Germinal center (tissue), 1 donor: ENCODE measurements at places on chromosomes 5 and 9.

DNA sequence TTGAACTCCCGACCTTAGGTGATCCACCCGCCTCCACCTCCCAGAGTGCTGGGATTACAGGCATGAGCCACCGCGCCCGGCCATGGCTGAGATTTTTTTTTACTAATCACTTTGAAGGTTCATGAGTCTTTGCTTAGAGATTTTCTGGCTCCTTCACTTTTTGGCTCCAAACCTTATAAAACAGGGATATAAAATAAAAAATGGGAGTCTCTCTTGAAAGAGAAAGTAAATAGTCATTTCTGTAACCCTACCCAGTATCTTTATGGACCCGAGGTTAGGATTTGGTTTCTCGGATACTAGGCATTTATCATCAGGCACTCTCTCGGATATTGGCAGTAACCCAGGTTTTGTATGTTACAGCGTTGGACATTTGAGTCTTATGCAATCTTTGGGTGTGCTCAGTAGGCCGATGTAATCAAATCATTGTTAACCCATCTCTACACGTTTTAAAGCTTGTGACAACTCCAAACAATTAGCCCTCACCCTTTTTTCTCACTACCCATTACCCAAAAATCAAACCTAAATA lies 25.3 kb downstream of the STXBP1 start:
- DNase-seq = no peak

DNA sequence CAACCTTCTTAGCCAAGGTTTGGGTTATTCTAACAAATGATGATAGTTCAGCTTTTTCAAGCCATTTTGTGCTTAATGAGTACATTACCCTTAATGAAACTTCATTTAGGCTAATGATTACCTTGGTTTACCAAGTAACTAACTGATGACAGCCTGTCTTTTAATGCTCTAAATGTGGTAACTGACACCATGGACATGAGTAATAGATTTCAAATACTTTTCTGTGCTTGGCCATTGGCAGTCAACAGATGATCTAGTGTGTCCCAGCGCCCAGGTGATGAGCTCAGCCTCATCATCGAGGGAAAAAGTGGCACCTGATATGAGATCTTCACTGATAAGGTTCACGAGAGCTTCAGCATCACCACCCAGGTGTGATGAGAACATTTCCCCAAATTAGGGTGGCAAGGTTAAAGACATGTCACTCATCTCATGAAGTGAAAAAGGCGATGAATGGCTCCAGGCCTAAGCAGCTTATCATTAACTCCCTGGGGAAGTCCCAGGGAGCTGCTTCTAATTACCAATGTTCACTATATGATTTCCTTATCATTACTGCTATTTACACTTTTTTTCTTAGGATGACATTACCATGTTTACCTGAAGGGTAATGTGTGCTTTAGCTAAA lies 296.0 kb downstream of the SPOCK1 start:
- DNase-seq = no peak

GRCh38 chr9:77417566-77417965 lies 230.6 kb downstream of the GNA14 start:
- no peak for DNase-seq

DNA sequence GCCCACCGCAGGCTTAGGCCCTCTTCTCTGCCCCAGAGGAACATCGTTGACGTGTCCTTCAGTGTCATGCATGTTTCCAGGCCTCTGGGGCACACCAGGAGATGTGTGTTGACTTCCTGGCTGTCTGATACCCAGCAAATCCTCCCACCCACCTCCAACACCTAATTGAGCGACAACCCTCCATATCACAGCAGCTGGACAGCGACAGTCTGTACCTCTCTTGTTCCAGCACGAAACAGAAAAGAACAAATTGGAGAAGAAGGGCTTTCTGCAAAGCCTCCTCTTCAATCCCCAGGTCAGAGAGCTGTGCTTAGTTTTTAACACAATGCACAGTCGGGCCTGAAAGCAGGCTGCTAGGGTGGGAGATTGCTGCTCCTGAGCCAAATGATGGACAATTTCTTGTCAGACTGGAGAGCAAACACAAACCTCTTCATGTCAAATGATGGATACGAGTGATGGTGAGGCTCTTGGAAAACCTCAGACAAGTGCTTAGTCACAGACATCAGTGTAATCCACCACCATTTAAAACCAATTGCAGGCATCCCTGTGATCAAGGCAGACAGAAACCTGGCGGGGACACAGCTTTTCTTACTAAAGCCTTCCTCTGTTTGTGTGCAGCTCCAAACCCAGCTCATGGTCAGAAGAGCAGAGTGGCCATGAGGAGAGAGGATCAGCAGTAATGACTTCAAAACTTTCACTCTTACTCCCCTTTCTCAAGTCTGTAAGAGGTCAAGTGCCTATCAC lies 110.6 kb downstream of the EBF1 start:
- DNase-seq = no peak

DNA sequence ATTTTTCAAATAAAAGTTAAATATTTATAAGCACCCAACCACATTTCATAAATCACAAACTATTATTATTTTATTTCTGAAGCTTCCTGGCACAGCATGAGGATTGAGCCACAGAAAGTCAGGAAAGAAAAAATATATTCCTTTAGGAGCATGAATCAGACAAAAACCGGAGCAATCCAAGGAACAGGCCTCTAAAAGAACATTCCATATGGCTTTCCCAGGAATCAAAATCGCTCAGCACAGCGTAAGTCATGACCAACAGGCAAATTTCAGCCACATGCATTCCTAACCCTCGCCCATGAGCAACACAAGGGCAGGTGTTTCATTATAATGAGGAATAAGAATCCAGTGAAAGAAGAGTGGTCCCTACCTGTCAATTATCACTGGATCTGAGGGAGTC lies 26.7 kb downstream of the EBF1 start:
- no peak for DNase-seq

- DNase-seq = no peak
These were observed 22.9 kb upstream of the HMGCS1 start for GRCh38 chr5:43336159-43336558.

GRCh38 chr9:111094433-111094924 lies 56.2 kb upstream of the LPAR1 start:
- DNase-seq = no peak

DNA sequence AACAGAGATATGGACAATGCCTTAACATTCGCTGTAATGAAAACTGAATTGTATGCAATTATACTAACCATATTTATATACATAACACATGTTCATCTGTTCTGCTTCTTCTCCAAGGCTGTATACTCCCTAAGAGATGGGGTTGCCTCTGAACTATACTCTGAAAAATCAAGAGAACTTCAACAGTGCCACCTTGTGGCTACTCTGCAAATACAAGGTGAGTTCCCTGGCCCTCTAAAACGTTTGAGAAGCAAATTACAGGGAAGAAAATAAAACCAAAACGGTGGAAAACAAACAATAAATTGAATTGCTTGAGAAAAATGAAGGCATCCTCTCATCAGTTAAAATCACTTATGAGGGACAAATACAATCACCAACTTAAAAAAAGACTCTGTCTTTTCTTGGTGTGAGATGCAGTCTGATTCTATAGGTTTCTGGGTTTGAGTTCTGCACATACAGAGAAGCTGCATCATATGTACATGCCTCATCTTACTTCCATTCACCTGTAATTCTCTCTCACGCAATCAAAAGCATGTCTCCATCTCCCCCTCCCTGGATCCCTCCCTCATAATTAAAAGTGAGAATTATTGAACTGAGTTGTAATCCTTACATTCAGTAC lies 98.6 kb downstream of the FBXW11 start:
- peak; percentile 39 for DNase-seq

DNA sequence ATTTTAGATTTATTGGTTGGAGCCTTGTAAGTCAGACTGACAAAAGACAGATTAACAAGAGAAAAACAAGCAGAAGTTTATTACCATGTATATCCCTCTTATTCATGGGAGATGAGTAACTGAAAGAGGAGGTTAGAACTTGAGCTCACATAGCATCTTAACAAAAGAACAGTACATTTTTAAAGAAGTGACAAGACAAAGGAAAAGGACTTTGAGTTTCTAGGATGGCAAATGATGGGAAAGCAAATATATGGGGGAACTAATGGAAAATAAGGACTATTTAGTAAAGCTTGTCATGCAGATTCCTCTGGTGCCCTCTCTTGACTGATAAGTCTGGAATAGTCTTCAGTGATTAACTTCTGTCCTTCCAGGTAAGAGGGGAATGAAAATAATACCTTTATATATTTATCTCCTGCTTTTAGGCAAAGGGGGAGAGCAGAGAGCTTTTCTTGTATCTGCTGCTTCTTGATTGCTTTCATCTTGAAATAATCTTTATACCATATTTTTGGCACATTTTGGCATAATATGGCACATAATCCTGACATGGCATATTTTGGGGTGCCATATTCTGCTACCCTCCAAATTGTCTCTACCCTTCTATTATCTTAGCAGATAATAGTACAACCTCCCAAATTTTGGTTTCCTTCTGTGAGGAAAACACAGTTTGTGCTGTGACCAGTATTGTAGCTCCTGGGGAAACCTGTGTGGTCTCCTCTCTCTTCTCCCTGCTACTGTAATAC lies 206.8 kb downstream of the TMC1 start:
- no peak for DNase-seq

DNA sequence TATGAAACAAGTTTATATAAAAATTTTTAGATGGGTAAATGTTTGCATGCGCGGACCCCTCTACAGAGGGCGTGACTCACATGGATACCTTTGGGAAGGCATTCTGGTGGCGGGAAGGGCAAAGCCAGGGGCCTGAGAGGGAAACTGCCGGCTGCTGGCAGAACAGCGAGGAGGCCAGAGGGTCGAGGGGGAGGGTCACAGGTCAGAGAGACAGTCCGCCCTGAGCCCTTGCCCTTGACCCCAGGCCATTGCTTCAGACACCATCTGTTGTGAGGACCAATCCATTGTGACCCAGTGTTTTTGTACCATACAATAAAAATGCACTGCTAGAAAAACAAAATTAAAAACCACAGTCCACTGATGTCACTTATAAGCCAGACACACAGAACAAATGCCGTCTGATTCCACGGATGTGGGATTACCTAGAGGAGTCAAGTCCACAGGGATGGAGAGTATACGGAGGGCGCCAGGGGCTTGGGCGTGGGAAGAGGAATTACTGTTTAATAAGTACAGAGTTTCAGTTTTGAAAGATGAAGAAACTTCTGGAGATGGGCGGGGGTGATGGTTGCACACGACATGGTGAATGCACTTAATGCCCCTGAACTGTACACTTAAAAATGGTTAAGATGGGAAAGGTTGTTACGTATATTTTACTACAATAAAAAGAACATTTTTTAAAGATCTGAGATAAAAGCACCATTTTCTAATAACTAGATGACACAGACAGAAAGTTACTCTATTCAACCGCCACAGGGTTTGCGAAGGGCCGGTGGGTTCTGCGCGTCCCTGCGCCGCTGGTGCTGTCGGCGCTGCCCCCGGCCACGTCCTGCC lies 12.0 kb downstream of the BTNL9 start:
- DNase-seq = no peak

DNA sequence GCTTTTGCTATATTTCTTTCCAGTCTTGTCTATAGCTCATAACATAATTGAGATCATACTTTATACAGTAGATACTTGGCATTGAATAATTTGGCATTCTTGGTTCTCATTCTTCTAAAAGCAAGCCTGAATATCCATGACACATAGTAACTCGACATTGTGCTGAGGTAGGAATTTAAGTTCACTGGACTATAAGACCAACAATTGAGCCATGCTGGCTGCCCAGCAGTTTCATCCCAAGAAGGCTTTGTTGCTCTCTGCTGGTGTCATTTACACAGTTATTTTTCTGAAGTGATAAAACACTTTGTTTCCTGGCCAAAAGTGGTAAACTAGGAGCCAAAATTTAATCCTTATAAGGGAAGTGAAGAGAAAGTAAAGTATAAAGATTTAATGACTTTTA lies 192.0 kb downstream of the ADAMTSL1 start:
- DNase-seq = no peak

- peak; percentile 14 for DNase-seq
These were observed 96.0 kb downstream of the HINT1 start for GRCh38 chr5:131068893-131069643.

DNA sequence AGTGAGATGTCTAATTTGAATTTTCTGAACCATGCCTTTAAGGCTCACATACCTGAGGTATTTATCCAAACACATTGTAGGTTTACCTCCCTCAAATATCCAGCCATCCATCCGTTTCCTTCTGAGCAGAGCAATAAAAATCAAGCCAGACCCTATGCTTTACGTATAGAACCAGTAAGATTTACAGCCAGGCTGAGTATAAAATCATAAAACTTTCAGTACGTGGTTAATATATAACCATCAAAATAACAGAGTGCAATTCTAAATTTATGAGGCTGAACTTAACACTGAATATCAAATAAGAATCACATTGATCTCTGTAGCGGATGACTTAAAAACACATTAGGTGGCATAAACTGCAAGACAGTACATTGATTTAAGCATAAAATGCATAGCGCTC lies 877.9 kb upstream of the WWC1 start:
- DNase-seq = no peak

GRCh38 chr9:98182889-98183599 lies 9.4 kb downstream of the CORO2A start:
- DNase-seq = no peak

- DNase-seq = no peak
These were observed 215.5 kb upstream of the TNC start for GRCh38 chr9:115333277-115334070.

- DNase-seq = peak; percentile 65
These were observed 92.8 kb downstream of the SNX18 start for GRCh38 chr5:54610197-54610944.

GRCh38 chr5:5189051-5189430 lies 48.9 kb downstream of the ADAMTS16 start:
- no peak for DNase-seq

DNA sequence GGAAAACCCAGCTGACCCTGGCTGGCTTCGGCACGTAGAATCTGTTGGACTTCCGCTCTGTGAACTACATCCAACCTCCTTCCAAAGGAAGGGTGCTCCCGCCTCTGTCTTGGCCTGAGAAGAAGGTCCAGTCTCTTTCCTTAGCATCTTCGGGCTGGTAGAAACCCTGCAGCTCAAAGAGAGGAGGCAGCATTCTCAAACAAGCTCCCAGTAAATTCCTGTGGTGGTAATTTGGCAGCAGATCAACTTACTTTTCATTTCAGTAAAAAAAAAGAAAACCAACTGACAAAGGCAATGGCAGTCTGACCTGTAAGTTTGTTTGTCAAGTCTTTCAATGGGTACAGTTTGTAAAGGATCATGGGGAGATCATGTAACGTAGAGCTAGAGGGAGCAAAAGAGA lies 176.7 kb downstream of the MED10 start:
- no peak for DNase-seq

- DNase-seq = no peak
These were observed 131.7 kb downstream of the DENND1A start for GRCh38 chr9:123798195-123798594.

DNA sequence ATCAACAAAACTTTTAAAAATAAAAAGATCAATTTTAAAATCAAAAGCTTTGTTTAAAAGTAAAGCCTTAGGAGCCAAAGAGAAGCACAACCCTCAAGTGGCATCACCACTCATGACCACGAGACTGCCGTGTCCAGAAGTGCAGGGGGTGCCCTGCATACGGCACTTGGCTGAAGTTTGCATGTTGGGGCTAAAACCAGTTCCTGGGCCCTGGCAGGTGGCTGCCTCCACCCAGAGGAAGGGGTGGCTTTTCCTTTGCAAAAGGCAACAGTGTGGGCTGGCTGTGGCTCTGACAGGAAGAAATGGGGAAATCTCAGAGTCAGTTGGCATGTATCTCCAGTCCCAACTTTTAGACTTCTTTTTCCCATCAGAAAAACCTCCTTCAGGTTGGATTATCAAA lies 15.3 kb downstream of the TRMO start:
- DNase-seq = no peak
